ENCODE measurements at places on chromosomes 2 and 18. TPM values are rescaled to one million over a fixed set of nuclear protein-coding genes. Genes with fewer than 3 reads are reported as not detected.
A peak's percentile ranks its signal among the peaks of the same experiment; 100 is the strongest.

GRCh38 chr2:172864182-172864581 lies 128.5 kb downstream of the RAPGEF4 start:
- DNase-seq = no peak

DNA sequence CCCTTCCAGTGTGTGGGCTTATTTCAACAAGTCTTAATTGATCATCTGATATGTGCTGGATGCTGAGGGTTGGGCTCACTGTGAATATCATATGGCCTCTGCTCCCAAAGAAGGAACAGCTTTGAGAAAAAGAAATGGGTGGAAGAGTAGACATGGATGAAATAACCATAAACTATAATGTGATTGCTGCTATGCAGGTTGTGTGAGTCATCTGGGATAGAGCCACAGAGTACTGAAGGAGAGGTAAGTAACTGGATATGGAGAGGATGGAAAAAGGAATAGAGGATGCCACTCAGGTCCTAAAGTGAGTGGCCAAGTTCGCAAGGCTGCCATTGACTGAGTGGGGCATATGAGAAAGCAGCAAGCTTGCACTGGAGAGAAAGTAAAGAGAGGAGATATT lies 8.7 kb upstream of the DSG2 start:
- no peak for DNase-seq

GRCh38 chr2:181853696-181854095 lies 37.8 kb upstream of the ITPRID2 start:
- DNase-seq = no peak

GRCh38 chr2:102932501-102932900 lies 170.7 kb downstream of the TMEM182 start:
- no peak for DNase-seq

DNA sequence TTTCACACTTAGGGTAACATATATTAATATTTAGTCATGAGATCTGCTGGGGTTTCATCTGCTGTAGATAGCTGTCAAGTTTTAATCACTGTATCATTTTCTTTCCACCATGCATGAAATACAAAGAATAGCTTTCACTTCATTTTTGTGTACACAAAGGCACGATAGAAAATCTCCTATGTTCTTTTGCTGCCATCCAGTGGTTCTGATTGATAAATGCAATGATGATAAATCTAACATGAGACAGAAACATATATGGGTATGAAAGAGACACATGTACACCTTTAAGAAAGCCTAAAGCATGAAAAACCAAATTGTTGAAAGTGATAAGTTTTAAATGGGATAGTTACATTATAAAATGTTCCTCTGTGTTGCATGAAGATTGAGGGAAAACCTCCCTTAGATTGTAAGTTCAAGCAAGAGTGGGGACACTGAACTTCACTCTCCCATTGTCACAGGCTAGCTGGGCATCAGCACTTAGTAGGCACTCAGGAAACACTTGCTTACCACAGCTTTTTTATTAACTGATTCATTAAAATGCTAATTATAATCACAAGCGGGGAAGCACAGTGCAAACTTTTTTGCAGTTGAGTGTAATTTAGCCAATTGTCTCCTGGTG lies 31.2 kb downstream of the C1D start:
- DNase-seq = no peak

DNA sequence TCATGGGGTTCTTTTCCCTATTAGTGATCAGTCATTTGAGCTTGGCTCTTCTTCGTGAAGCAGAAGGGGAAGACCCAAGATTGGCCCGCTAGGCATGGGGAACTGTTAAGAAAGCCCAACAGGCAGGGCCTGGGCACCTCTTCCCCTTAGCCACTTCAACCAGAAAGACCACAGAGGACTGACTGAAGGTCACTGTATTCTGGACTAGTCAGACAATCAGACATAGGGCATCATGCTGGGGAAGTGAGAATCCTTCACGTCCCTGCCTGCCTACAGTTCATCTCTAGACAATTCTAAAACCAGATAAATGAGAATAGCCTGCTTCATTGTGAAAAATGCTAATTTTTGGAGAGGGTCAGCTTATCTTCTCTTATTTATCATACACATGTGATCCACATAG lies 28.1 kb downstream of the FAP start:
- no peak for DNase-seq

GRCh38 chr2:85936421-85937068 lies 47.8 kb upstream of the ST3GAL5 start:
- DNase-seq = peak; percentile 14

- DNase-seq = no peak
Measured at GRCh38 chr2:24788816-24789215, 4.4 kb downstream of the PTRHD1 start.

GRCh38 chr2:109129356-109129920 lies 433 bp downstream of the SH3RF3 start:
- DNase-seq = no peak

GRCh38 chr2:9547262-9547991 lies 8.2 kb downstream of the ADAM17 start:
- no peak for DNase-seq

GRCh38 chr2:68714866-68715265 lies 19.7 kb upstream of the ARHGAP25 start:
- DNase-seq = no peak

DNA sequence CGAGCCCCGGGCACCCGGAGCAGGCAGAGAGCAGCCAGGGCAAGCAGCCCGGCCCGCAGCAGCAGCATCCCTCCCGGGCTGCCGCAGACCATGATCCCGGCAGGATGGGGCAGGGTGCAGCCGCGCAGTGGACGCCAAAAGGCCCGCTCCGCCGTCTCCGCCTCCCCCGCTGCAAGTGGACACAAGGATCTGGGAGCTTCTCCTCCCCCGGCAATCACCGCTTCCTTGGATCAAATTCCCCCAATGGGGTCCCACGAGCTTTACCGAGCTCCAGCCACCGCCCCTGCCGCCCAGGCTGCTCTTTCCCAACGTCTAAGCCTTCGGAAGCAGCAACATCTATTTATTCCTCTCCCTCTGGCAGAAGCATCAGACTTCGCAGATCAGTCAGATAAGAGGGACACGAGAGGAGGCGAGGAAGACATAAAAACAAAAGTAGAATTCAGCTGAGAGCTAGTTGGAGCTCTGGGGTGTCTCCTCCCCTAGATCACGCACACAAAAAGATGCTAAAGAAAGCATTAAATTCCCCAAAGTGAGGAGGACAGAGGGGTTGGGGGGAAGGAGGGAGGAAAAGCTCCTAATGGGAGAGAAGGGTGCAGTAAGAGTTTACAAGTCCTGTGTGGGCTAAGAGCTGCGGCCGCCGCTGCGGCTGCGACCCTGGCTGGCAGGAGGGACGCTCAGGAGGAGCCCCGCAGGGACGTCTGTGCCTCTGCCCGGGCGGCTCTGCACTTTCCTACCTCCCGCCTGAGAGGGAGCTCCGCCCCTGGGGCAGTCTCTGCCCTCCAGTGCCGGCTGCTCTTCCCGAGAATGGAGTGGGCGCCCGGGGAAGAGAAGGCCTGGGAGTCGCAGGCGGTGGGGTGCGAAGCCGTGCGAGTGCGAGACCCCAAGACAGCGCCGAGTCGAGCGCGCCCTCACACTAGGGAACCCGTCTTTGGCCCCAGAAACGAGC lies at the start of gene FRZB:
FRZB (minus strand) TSS at position 177 of the 946 bp plus-strand sequence; CDS start at position 92, 85 bp downstream.
- peak; percentile 56 for DNase-seq

- DNase-seq = no peak
Measured at GRCh38 chr2:226223704-226224103, 575.9 kb downstream of the IRS1 start.

- DNase-seq = no peak
Measured at GRCh38 chr2:12412898-12413305, 303.8 kb upstream of the TRIB2 start.

DNA sequence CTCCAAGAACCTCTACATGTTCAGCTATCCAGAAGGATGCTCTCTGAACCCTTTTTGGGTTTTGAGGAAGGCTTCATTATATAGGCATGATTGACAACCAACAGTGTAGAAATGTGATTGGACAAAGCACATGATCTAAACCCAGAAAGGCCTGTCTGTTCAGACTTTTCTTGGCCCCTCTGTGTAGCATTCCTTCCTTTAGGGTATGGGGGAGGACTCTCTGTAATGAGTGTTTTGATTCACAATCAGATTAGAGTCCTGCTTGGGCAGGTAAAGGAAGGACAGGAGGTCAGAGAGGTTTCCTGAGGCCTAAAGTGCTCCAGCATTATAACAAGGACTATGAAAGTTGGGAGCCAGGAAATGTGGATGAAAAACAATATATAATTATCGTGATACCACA lies 13.6 kb downstream of the GULP1 start:
- no peak for DNase-seq

- DNase-seq = no peak
Measured at GRCh38 chr2:180978903-180979748, 1.3 kb upstream of the UBE2E3 start.

DNA sequence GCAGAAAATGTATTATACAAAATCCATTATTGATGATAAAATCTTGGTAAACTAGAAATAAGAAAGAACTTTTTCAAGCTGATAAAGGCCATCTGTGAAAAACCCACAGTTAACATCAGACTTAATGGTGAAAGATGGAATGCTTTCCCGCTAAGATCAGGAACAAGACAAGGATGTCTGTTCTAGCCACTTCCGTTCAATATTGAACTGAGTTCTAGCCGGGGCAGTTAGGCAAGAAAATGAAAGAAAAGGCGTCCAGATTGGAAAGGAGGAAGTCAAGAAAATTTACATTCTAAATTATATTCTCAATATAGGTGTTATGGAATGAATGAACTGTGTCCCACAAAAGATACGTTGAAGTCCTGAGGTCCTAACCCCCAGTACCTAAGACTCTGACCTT lies 39.1 kb upstream of the DTNB start:
- DNase-seq = no peak

GRCh38 chr18:3451989-3452749 lies 2.2 kb downstream of the TGIF1 start:
- peak; percentile 77 for DNase-seq

DNA sequence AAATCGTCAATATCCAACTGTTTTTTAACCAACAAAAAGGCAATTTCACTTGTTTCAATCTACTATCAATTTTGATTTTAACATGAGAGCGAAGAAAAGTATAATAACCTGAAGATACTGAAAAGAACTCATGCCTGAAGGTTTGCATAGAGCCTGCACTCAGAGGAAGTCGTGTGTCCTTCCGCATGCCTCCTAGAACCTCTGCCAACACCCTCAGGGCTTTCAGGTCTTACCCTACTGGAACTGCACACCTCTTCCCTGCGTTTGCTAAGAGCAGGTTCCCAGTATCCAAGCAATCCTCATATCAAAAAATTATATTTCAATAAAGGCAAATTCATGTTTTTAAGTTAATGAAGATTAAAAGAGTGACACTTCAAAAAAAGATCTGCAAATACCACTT lies 74.7 kb downstream of the PIAS2 start:
- DNase-seq = peak; percentile 68

GRCh38 chr2:161230959-161231358 lies 70.7 kb downstream of the TANK start:
- DNase-seq = no peak

GRCh38 chr2:216372761-216373291 lies 543 bp upstream of the MARCHF4 start:
- no peak for DNase-seq

DNA sequence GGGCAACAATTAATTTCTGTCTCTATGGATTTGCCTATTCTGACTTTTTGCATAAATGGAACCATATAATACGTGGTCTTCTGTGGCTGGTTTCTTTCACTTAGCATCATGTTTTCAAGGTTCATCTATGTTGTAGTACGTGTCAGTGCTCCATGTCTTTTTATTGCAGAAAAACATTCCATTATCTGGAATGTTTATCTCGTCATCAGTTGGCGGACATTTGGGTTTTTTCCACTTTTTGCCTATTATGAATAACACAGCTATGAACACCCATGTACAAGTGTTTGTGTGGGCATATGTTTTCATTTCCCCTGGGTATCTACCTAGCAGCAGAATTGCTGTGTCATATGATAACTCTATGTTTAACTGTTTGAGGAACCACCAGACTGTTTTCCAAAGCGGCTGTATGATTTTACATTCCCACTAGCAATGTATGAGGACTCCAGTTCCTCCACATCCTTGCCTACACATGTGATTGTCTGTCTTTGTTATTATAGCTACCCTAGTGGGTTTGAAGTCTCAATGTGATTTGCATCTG lies 49.9 kb downstream of the MYO7B start:
- no peak for DNase-seq

- DNase-seq = no peak
Measured at GRCh38 chr2:181419129-181419855, 37.9 kb upstream of the ITGA4 start.

DNA sequence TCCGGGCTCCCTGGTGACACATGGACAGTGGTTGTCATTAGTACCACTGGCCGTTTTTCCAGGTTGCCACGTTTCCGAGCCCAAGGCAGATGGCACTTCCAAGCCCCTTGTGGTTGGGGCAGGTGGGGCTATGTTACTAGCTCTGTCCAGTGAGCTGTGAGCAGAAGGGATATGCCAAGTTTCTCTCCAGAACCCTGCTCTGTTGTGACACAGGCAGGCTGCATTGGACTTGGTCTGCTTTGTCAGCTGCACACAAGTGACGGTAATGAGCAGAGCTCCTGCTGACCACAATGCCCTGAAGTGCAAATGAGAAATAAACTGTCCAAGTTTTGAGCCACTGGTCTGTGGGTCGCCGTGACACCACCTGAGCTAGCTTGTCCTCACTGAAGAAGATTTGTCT lies 118.8 kb downstream of the GYPC start:
- DNase-seq = no peak

- no peak for DNase-seq
Measured at GRCh38 chr18:22549260-22549937, 131.7 kb upstream of the CTAGE1 start.

ALPI gene
- total RNA-seq = not detected

HAUS1 gene
- 52.6 TPM for total RNA-seq

TAF1B gene
- 20.3 TPM for total RNA-seq

M1AP gene
- 0.29 TPM for total RNA-seq

CCL20 gene
- total RNA-seq = not detected

DOK6 gene
- total RNA-seq = 1.4 TPM

CNGA3 gene
- total RNA-seq = under 0.01 TPM

ERBB4 gene
- 1.6 TPM for total RNA-seq

DSC3 gene
- total RNA-seq = 54.3 TPM

All from breast epithelium (tissue), 4 donors.